ENCODE measurements at places on chromosomes 16 and 17. TPM values are rescaled to one million over a fixed set of nuclear protein-coding genes. Genes with fewer than 3 reads are reported as not detected.

GHDC gene
- 26.3 TPM for total RNA-seq

DNA sequence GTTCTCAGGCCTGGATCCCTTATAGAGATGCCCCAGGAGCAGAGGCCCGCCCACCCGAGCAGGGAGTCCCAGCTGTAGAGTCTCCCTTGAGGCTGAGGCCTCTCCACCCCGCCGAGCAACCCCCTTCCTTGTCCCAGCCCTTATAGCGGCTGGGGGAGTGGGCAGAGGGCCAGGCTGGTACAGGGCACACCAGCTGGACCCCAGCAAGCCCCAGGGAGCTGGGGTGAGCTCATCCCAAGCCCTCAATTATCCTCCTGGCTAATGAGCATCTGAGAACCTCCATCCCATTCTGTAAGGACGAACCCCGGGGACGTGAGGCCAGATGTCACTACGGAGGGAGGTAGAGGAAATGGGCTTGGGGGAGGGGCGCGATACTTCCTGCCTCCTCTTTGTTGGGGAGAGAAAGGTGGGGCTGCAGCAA is 3.2 kb upstream of the SNN start:
- peak; percentile 70 for DNase-seq

- no peak for DNase-seq
Observed at GRCh38 chr17:49659661-49660382, 18.1 kb downstream of the SPOP start.

DNA sequence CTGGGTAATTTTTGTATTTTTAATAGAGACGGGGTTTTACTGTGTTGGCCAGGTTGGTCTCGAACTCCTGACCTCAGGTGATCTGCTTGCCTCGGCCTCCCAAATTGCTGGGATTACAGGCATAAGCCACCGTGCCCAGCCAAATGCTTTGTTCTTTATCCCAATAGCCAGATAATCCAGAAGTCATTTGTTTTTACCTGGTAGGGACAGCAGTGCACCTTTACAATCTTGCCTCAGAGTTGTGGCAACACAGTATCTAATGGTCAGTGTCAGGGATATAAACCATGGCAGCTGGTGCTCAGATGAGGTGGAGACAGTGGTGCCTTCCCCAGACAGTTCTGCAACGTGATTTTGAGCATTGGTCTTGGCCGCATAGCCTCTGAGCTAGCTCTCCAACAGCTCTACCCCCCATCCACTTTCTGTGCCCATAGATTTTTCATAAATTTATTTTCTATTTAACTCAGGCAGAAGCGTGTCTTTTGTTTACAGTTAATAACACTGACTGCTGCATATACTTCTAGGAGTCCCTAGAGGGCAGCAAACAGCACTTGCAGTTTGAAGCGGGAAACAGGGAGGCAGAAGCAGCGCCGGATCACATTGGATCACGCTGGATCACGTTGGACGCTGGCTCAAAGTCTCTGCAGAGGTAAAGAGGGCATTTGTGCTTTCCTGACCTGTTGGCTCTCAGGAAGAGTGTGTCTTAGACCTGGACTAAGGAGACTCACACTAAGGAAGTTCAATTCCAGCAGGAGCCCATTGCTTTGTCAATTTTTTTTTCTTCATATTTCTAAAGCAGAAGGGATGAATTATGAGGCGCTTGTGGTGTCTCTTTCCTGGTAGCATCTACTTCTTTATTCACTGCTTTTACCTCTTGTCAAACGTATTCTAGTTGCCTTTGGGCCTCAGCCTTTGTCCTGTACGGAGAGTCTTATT is 5.1 kb upstream of the GGT6 start:
- DNase-seq = peak; percentile 88

DNA sequence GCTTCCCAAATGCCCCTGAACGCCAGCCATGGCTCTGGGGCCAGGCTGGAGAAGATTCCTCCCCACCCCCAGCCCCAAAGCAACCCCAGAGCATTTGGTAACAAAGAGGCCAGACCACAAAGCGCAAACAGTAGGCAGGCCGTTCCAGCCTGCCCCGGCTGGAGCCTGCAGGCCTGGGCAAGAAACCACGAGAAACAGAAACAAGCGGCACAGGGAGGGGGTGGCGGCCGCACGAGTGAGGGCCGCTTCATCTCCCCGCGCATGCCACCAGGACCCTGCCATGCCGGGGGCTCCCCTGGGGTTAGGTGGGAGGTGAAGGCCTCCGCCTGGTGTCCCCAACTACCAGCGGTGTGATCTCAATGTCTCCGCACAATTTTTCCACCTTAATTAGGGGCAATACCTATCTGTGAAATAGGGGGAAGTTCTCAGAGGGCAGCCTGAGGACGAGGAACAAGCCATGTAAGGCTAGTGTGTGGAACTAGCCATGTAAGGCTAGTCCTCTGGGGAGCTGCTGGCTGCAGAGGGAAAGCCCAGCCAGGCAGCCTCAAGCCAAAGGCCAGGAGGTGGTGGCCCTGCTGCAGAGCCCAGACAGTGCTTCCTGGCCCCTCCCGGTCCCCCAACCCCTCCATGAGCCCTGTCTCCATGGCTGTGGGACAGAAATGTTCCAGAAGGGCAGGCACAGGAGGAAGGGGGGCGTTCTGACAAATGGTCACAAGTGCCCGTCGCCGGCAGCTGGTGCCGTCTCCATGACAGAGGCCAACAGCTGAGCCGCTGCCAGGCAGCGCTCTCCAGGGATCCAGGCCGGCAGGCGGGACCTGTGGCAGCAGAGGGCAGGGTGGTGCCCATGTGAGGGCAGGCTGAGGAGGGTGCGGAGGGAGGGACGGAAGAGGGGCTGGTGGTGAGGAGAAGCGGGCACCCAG is 14.5 kb upstream of the MTSS2 start:
- DNase-seq = no peak

AARSD1 gene
- total RNA-seq = 33.5 TPM

PLA2G10 gene
- 6.7 TPM for total RNA-seq

DNA sequence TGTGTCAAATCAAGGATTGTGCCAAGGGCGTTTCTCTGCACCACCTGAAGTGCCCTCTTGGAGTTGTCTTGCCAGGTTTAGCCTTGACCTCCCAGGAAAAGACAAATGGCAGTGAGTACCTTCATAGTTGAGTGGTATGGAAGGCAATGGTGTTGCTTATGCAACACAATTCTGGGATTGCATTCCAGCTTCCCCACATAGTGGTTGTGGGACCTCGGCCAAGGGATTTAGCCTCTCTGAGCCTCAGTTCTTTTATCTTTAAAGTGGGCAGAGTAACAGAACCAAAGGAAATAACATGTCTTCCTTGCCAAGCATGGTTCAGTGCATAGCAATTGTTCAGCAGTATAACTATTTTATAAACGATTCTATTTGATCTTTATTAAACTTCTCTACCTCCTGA is 49.4 kb downstream of the CCDC42 start:
- no peak for DNase-seq

- DNase-seq = no peak
Observed at GRCh38 chr17:63700528-63701455, 867 bp upstream of the LIMD2 start.

GRCh38 chr16:84116720-84117493 is at the start of gene MBTPS1:
Gene MBTPS1 (minus strand): TSS chr16:84116942. CDS start chr16:84101783, 15,159 bp downstream.
- DNase-seq = peak; percentile 97

DNA sequence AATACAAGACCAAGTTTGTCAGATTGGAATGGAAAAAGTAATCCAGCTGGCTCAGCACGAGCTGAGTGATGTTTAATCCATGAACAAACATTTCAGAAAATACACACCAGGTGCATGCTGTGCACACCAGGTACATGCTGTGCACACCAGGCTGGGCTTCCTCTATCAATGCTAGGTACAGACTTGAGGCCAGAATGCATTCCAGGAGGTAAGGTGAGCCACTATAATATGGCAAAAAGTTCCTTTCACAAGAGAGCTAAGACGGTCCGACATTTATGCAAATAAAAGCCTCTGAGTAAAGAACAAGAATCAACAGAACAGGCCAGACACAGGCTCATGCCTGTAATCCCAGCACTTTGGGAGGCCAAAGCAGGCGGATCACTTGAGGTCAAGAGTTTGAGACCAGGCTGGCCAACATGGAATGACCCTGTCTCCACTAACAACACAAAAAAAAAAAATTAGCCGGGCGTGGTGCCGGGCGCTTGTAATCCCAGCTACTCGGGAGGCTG is 128.2 kb downstream of the ZNF778 start:
- DNase-seq = no peak

RDM1 gene
- 1.9 TPM for total RNA-seq

- no peak for DNase-seq
Observed at GRCh38 chr16:85544016-85544415, 69.1 kb upstream of the GSE1 start.

DNA sequence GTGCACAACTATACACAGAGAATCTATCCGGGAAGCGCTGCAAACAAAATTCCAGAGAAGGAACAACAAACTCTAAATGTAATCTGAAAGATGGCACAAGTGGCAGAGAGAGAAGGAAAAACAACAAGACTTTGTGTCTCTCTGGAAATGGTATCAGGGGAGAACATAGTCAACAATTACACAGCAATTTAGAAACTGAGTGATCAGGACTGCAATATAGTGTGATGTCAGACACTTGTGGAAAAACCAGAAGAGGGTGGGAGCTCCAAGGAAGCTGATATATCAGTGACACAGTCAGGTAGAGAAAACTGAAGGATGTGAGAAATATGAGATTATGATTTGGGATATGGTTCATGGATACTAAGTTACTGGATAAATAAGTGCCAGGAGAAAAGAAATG is 8.2 kb downstream of the ZNF19 start:
- DNase-seq = no peak

COIL gene
- total RNA-seq = 10.9 TPM

- DNase-seq = no peak
Observed at GRCh38 chr17:31389657-31390381, 1.7 kb upstream of the RAB11FIP4 start.

DNA sequence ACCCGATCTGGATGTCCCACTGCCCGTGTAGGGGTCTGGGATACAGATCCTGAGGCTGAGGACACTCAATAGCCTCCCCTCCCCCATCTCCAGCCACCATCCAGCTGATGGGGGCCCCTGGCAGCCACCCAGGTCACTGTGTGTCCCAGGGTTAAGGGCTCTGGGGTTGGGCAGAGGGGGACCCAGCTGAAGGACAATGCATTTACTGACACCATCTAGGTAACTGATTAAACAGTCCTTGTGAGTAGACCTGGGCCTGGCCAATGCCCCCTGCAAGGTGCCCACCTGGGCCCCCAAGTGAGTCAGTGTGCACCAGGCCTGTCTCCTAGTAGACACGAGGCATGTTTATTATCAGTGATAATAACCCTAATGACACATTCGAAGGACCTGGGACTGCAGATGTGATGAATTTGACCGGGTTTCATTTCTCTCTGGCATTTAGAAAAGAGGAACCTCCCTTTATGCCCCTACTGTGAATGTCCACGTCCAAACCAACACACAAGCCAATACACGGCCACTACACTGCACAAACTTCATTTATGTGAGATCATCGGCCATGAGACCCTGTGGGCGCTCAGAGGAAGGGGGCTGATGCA is 261.9 kb upstream of the FOXF1 start:
- DNase-seq = no peak

- DNase-seq = no peak
Observed at GRCh38 chr17:2390199-2390836, 10.5 kb downstream of the MNT start.

DNA sequence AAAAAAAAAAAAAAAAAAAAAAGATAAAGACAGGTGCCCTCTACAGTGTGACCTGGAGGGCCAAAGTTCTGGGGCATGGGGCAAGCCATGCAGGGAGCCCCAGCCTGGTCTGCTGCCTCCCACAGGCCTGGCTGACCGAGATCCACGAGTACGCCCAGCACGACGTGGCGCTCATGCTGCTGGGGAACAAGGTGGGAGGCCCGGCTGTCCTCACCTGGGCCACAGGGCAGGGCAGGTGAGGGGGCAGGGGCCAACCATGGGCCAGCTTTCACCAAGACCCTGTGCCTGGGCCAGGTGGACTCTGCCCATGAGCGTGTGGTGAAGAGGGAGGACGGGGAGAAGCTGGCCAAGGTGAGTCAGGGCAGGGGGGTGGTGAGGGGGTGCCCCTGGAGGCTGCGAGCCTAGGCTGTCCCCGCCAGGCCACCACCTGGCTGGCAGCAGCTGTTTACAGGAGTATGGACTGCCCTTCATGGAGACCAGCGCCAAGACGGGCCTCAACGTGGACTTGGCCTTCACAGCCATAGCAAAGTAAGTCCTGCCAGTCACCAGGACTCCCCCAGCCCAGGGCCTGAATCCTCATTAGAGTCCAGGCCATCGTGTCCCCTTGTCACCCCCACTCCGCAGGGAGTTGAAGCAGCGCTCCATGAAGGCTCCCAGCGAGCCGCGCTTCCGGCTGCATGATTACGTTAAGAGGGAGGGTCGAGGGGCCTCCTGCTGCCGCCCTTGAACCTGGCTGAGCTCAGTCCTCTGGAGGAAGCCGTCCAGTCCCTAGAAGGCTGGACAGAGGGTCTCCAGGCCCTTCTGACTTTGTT is 2.7 kb upstream of the TRAF7 start:
- DNase-seq = peak; percentile 79

DNA sequence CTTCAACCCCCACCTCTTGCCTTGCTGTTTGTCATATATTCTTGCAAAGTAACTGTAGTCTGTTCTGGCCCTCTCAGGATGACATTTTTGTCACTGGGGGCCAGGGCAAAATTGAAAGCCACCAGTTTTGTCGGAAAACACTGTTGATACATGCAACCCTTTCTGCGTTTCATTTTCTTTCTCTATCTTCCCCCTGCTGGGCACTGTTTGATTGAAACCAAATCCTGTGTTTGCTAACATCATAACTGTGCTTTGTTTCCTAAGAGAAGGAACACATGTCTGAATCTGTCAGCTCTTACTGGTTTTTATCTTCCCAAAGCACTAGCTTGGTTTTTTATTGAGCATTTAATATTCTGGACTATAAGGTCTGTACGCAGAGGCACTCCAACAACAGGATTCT is 11.7 kb upstream of the CPPED1 start:
- DNase-seq = no peak

- no peak for DNase-seq
Observed at GRCh38 chr16:89924297-89924924, 1.3 kb downstream of the TUBB3 start.

GRCh38 chr16:12148120-12148519 is 171.6 kb downstream of the SNX29 start:
- no peak for DNase-seq

DNA sequence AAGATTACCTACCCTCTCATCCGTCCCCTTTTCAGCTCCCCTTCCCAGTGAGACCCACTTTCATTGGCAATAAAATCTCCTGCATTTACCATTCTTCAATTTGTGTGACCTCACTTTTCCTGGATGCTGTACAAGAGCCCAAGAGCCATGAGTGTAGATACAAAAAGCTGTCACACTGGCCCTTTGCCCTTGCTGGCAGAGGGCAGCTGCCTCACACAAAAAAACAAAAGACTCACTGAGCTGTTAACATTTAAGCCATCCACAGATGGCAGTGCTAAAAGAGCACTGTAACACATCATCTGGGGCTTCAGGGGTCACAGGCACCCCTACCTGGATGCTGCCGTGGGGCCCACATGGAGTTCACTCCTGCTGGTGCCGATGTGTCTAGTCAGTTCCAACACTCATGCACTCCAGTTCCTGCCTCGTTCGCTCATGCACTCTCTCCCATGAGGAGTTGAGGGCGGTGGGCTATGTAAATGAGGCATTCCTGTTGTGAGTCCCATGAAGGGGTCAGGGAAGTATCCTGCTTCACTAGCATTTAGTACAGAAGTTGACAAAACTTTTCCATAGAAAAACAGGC is 123.1 kb downstream of the CA10 start:
- no peak for DNase-seq
